Kasumi-1 (cell line): ENCODE measurements at places on chromosomes 2 and 18.

- no peak for DNase-seq
These were observed 19.5 kb downstream of the RALBP1 start for GRCh38 chr18:9494778-9495331.

GRCh38 chr2:112149194-112149593 lies 11.0 kb downstream of the FBLN7 start:
- no peak for DNase-seq

DNA sequence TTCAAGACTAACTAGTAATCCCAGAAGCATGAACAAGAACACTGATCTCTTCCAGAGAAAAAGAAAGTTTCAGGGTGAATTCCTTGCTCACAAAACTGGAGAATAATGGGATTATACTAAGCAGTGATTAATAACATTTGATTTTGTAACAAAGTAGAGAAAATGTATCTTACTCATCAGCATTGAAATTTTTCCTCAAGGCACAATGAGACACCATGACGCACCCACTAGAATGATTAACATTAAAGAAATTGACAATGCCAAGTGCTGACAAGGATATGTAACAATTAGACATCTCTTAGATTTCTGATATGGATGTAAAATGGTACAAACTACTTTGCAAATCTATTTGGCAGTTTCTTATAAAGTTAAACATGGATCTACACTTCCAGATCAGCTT lies 101.1 kb upstream of the EPHA4 start:
- DNase-seq, result no peak

- DNase-seq, result peak; percentile 90
These were observed 133.5 kb downstream of the SPTBN1 start for GRCh38 chr2:54589340-54590215.

- DNase-seq, result no peak
These were observed 241.3 kb downstream of the RBM43 start for GRCh38 chr2:151020411-151020810.

- DNase-seq, result no peak
These were observed 106.7 kb downstream of the FOXI3 start for GRCh38 chr2:88345842-88346241.

- DNase-seq, result no peak
These were observed 42.7 kb downstream of the SLC4A5 start for GRCh38 chr2:74300506-74300905.

- DNase-seq, result no peak
These were observed 41.2 kb upstream of the GORASP2 start for GRCh38 chr2:170887896-170888295.

- no peak for DNase-seq
These were observed 8.7 kb upstream of the AGFG1 start for GRCh38 chr2:227462972-227463931.

- DNase-seq, result no peak
These were observed 130.6 kb downstream of the CCDC85A start for GRCh38 chr2:56314371-56314770.

GRCh38 chr2:19982268-19982667 lies 7.6 kb downstream of the WDR35 start:
- no peak for DNase-seq

DNA sequence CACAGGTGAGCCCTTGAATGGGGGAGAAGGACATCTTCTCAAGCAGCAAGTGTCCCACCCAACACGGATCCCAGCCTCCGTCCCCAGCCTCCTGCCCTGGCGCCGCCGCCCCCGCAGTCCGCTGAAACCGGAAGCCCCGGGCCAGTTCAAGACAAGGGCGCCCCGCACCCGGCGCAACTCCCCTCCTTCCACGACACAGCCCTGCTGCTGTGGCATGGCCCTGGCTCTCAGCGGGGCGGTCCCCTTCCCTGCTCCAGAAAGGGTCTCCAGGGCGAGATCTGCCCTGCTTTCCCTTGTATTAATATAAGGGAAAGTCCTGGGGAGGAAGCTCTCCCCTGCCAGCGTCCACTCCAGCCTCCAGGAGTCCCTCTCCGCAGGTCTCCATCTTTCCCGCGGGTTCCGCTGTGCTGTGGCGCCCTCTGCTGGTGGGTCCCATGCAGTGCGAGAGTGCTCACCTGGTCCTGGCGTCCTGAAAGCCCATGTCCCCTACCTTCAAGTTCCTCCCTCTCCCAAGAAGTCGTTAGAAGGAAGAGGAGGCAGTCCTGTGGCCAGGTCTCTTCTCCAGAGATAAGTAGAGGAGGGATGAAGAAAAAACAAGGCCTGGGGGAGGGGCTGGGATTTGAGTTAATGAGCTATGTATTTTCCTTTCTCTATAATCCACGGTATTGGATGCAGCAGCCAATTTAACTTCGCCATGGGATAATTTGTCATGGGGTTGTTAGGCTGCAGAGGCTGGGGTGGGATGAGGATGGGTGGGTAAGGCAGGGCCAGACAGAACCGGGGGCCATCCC lies 176.0 kb downstream of the SMAD2 start:
- no peak for DNase-seq

- DNase-seq, result no peak
These were observed 68.1 kb upstream of the ZNF804A start for GRCh38 chr2:184530239-184530638.

- no peak for DNase-seq
These were observed 40.5 kb upstream of the ATG16L1 start for GRCh38 chr2:233210843-233211547.

GRCh38 chr2:212078103-212078502 lies 460.5 kb downstream of the ERBB4 start:
- DNase-seq, result no peak

GRCh38 chr2:232439758-232440135 lies 16.2 kb upstream of the ALPI start:
- DNase-seq, result no peak

GRCh38 chr2:33488715-33489540 lies 12.5 kb downstream of the RASGRP3 start:
- DNase-seq, result no peak

DNA sequence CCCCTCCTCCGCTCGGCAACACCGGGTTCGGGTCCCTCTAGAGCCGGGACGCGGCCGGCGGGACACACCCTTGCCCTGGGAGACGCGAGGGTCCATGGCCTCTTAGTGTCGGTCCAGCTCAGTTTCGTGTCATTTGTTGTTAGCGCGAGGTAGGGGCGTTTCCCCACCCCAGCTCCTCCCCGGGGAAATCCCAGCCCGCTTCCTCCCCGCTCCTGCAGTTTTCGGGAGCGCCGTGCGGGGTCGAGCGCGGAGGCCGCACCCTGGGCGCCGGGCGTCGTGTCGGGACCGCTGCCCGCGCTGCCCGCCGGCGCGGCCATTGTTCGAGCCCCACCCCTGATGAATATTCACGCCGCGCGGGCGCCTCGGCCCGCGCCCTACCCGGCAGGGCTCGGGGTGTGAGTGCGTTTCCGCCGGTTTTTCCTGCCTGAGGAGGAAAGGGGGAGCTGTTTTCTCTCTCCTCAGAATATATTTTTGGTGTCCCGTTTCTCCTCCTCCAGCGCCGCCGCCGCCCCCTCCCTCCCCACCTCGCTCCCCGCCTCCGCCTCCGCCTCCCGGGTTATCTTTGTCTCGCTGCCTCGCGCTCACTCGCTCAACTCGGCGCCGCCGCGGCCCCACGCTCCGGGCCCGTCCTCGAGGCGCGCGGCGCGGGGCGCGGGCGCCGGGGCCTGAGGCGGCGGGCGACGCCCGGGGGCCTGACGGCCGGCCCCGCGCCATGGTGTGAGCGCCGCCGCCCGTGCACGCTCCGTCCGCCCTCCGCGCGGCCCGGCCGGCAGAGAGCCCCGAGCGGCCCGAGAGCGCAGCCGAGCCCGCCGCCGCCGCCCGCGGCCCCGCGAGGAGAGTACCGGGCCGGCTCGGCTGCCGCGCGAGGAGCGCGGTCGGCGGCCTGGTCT lies at the start of gene MAP4K4:
TSS of gene MAP4K4 (plus strand) at position 584 of the 890 bp plus-strand sequence. CDS start 374 bp downstream, outside the sequence.
- peak; percentile 88 for DNase-seq

DNA sequence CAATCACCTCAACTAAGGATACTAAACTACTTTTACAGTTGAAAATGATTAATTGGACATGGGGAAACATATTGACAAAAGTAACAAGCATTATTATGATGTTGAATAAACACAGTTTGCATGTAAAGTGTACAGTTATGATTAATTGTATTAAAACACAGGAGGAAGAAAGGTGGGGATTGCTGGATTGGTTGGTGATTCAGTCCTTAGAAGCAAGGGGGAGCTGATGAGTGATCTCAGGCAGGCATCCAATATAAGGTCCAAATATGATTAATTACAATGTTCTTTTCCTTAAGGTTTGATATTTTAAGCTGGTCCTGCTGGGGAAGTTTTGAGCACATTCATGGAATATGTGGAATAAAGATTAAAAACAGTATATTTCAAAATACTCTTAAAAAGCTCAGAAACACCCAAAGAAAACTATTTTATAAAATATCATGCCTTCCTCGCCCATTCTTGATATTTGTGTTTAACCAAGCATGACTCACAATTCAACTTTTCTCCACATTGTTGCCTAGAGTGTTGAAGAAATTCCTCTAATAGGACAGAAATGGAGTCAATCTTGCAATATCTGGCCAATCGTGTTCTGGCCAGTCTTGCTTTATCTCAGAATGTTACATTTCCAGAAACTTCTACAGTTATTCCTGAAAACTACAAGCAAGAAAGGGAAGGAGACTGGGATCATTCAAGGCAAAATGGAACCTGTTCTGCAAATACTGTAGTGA lies 268.2 kb downstream of the RPIA start:
- peak; percentile 57 for DNase-seq

GRCh38 chr18:28398471-28398870 lies 221.5 kb upstream of the CDH2 start:
- no peak for DNase-seq

DNA sequence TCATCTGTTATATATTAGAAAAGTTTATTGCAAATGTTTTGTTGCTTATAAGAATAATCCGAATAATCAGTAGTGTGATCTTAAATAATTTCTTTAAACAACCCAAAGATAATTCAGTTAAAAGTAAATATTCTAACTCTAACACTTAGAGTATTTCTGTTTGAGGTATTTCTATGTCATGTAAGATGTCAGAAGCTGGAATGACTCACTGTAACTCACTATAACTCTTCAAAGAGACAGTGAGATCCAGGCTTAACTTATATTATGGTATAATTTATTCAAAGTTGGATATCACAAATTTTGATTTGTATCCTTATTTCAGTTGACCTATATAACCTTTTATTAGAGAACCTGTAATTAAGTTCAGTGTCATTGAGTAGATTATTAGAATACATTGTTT lies 6.9 kb downstream of the MBD5 start:
- no peak for DNase-seq
